Inflammatory macrophage (primary cell): ENCODE measurements at places on chromosomes 2 and 18.

DNA sequence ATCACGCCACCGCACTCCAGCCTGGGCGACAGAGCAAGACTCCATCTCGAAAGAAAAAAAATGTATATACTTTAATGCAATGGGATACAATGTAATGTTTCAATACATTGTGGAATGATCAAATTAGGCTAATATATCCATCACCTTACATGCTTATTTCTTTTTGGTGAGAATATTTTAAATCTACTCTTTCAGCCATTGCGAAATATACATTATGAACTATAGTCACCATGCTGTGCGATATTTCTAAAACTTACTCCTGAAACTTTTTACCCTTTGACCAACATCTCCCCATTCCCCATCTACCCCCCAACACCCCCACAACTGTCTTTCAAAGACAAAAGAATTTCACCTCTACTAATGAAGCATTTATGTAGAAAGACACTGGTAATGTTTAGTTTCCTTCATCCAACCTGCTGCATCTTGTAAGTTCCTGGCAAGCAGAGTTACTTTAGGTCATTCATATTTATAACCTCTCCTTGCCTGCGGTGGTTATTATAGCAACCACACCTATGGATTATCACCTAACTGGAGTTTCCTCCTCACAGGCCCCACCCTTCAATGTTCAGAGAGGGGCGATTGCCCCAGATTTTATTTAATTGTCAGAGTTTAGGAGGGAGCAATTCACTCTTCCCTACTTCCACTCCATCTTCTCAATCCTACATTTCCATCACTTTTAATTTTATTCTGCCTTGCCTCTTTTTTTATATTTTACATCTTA is 1.2 kb upstream of the ME2 start:
- no peak for DNase-seq

DNA sequence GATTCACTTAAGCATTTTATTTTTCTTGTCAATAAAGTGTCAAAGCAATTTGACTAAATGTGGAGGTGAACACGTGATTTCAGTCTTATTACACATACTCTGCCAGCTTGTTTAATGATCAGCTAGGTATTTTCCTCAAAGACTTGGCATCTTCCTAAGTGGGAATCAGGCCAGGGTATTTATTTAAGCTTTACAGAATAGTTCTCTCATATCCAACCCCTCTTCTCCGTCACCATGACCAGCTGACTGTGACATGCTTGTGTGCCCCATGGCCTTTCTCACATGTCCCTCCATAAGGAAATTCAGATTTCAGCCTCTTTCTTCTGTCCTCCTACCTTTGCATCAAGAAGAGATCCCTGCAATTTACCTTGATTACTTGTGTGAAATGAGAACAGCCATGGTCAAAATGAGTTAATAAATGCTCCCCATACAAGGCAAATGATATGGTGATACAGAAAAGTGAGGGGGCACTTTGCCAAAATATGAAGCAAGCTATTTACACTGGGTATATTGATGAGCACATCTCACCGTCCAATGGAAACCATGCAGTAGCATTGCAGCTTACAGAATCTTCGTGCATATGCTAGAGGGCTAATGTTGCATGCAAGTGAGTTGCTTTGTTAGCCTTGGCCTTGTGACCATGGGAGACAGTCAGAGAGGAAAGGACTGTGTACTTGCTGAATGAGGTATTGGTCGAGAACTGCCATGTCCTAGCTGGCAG is 202.2 kb downstream of the RNF152 start:
- no peak for DNase-seq

- no peak for DNase-seq
Measured at GRCh38 chr2:71937396-71937795, 210.3 kb downstream of the CYP26B1 start.

DNA sequence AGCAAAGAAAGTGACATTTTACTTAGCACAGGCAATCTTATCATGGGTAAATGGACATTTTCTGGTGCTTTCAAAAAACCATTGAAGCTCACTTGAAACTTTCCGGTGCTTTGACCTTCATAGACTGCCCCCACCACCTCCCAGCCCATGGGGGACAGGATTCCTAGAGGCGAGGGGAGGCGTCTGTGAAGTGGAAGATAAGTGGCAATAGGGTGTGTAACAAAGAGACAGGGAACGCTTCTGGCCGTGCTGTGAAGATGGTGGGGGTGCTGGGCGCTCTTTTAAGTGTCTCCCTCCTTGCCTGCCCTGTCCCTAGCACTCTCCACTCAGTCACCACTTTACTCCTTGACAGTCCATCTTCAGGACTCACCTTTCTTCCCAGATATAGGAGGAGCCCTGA is 23.4 kb upstream of the GMPPA start:
- DNase-seq = no peak

- DNase-seq = no peak
Measured at GRCh38 chr2:73984922-73985307, 205 bp downstream of the TET3 start.
